Globus pallidus (tissue), 1 donor: ENCODE measurements at places on chromosomes 5 and 9.
A peak's percentile ranks its signal among the peaks of the same experiment; 100 is the strongest.

DNA sequence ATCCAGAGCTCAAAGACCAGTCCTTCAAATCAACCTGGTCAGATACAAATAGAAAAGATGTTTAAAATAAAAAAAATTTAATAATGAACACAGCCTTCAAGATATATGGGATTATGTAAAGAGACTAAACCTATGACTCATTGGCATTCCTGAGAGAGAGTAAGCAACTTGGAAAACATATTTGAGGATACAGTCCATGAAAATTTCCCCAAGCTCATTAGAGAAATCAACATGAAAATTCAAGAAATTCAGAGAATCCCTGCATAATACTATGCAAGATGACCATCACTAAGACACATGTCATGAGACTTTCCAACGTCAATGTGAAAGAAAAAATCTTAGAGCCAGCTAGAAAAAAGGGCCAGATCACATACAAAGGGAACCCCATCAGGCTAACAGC, 512.9 kb upstream of the PTGER4 start:
- no peak for DNase-seq

GRCh38 chr5:110940136-110940535, 131.4 kb upstream of the TSLP start:
- no peak for DNase-seq

- DNase-seq, result no peak
Measured at GRCh38 chr9:78029551-78030295, 1.9 kb downstream of the GNAQ start.

GRCh38 chr5:159105145-159106053, 5.7 kb upstream of the EBF1 start:
- DNase-seq, result no peak

DNA sequence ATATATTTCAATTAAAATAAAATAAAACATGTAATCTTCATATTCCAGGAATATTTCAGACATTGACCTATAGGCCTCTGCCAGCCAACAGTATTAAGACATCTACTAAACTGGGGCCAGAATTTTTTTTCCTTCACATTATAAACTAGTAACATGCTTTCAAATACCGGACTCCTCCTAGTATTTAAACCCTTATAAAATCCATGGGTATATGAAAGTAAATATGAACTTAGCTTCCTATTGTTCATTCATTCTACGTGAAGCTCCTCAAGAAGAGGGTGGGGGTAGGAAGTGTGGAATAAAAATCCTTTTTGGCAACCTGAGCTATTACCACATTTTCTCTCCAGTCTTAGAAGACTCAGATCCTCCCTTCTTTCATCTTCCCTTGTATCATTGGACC, 16.4 kb downstream of the SEMA5A start:
- DNase-seq, result no peak

DNA sequence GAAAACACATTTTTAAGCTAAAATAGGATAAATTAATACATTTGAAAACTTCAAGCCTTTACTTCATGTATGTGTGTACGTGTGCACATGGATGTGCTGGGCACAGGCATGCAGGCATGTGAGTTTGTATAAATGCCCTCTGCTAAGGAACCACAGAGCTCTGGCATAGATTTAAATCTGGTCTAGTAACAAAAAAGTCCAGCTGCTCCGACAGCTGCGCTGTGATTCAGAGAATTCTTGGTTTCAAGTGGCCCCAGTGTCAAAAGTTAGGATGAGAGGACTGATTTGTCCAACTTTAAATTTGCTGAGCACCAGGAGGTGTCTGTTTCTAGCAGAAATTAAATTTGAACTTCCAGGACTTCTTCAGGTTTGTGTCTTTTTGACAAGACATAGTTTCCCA, 203.7 kb upstream of the TUT7 start:
- DNase-seq, result no peak

DNA sequence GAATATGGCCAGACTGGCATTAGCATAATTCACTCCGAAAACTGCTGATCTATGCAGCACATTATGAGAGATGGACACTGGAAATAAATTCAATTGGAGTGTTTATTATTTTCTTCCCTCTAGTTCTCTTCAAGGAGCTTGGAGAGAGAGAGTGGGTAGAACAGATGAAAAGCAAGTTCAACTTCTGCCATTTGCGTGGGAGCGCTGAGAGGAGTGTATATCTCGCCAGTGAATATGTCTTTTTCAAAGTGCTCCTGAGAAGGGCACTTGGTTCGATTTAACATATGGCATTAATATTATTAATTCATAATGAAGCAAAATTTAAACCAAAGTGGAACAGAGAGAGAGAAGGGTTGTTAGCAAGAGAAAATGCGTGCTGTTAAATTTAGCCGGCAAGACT, 214.4 kb downstream of the DAB2IP start:
- no peak for DNase-seq

- DNase-seq, result no peak
Measured at GRCh38 chr5:173778152-173778782, 109.9 kb upstream of the CPEB4 start.

- DNase-seq, result no peak
Measured at GRCh38 chr9:72880821-72881220, 72.0 kb downstream of the ALDH1A1 start.

DNA sequence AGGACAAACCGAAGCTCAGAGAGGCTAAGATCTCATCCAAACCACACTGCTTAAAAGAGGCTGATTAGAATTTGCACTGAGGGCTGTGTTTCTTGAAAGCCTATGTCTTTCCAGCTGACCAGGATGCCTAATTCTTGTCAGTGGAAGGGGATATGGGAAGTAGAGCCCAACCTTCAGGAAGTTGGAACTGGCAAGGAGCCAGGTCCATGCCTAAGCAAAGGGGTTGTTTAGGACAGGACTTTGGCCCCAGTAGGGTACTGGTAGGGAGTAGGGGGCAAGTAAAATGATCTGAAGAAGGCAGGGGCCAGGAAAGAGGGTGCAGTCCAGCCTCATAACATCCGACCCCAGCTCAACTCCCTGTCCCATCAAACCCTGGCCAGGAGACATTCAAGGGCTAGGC, 130.9 kb downstream of the GAS1 start:
- no peak for DNase-seq

- DNase-seq, result no peak
Measured at GRCh38 chr9:122216798-122217418, 11.8 kb downstream of the LHX6 start.

GRCh38 chr5:124790895-124791732, 44.7 kb upstream of the ZNF608 start:
- DNase-seq, result no peak

- DNase-seq, result peak; percentile 8
Measured at GRCh38 chr5:179906795-179907555, 722 bp downstream of the TBC1D9B start.

GRCh38 chr9:3857673-3858072, 331.9 kb upstream of the RFX3 start:
- no peak for DNase-seq

GRCh38 chr9:76399856-76400255, 5.6 kb upstream of the RFK start:
- DNase-seq, result no peak

GRCh38 chr9:91036826-91037510, 235.3 kb downstream of the SYK start:
- peak; percentile 78 for DNase-seq

DNA sequence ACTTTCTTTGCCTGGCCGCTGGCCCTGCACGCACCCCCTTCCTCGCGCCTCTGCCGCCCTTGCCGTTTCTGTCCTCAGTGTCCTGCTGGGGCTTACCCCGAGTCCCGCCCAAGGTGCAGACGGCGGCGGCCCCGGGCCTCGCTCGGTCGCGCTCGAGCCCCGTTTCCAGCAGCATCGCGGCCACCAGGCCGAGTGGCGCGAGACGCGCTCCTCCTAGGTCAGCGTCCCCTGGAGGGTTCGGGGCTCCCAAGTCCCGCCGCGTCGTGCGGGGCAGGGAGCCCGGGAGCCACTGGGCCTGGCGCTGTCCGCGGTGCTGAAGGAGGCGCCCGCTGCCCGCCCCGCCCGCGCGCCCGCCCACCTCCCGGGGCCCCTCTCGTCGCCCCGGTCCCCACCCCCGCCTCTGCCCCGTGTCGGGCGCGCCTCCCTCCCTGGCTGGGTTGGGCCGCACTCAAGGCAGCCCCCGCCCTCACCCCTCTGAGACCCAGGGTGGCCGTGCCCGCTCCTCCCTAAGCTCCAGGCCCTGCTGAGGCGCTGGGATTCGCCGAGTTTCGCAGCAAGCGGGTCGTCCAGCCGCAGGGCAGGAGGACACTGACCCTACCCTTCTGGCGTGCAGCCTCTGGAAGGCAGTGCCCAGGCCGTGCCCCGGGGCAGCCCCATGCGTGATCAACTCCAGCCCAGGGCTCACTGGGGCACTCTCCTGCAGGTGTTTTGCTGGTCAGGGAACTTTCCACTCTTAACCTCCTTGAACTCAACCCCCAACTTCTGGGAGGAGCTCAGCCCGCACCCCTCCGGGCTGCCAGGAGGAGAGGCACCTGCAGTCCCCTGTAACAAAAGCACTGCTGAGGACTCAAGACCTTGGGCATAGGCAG, at the start of gene LHX3:
Gene LHX3 (minus strand): TSS at position 291 of the 869 bp plus-strand sequence. CDS start 116 bp downstream, at position 175.
- DNase-seq, result no peak

- no peak for DNase-seq
Measured at GRCh38 chr9:135474915-135475314, 4.7 kb upstream of the PPP1R26 start.

DNA sequence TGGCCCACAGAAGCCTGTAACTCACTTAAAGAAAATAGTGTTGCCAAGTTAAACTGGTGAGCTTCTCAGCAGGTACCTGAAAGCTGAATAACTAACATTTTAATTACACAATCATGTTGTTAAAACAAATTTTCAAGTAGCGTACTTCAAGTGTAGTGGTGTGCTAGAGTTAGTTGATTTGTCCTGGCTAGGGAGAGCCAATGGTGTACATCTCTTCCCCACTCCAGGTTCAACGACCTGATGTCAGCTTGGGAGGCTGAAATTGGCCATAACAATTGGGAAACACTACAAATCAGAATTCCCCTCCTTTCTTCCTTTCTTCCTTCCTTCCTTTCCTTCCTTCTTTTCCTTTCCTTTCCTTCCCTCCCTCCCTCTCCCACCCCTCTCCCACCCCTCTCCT, 295.3 kb upstream of the SLC24A2 start:
- DNase-seq, result no peak

DNA sequence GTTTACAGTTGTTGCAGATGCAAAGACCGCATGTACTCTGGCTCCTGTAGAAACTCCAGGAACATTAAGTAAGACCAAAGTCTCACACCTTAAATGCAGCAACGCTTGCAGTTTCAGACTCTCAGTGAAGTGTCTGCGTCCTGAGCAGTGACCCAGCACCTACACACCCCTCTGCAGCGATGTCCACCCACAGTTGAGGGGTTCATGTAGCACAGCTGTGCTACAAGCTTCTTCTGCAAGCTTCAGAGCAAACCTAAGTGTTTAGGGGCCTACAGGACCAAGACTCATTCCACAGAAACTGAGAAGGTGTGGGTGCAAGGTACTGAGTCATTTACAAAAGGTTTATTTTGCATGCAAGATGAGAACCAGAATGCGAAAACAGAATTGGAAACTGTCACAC, 191.0 kb downstream of the IRX2 start:
- no peak for DNase-seq

GRCh38 chr9:137126786-137127185, 12.2 kb upstream of the GRIN1 start:
- no peak for DNase-seq

GRCh38 chr5:95668216-95668615, 14.6 kb downstream of the SPATA9 start:
- no peak for DNase-seq

DNA sequence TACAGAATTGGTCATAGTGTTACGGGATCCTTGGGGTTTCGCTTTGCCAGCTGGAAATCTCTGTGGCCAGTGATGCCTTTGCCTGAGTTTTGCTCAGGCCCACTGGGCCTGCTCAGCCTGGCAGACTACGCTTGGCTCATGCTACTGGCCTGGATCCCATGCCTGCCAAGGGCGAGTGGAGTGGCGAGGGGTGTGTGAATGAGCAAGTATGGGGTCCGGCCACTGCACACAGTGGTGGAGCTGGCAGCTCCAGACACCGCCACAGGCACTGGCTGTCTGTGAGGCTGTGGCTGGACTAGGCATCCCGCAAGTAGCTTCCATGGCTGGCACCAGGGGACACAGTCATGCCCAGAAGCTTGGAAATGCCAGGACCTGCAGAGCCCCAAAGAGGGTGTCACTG, 240.3 kb downstream of the ARRDC3 start:
- peak; percentile 25 for DNase-seq

GRCh38 chr5:160210606-160211005, 18.7 kb upstream of the FABP6 start:
- DNase-seq, result no peak

DNA sequence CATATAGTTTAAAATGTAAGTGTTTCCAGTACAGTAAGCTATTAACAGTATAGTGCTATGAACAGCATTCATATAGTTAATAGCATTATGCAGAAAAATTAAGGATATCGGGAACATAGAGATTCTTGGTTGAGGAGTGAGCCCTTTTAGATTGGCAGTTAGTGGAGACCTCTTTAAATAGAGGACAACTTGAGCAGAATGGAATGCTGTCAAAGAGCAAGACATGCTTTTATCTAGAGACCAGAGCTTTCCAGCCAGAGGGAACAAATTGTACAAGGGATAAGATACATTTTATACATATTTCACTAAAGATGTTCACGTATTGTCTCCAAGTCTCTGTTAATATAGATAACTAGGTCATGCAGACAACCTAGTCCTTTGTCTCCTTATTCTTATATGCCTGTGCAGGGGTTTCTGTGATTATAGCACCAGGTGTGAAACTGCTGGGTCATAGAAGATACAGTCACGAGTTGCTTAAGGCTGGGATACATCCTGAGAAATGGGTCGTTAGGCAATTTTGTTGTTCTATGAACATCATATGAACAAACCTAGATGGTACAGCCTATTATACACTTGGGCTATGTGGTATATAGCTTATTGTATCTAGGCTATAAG, 6.0 kb downstream of the IPO11 start:
- no peak for DNase-seq

- peak; percentile 42 for DNase-seq
Measured at GRCh38 chr5:149265597-149265996, 6.1 kb upstream of the AFAP1L1 start.

DNA sequence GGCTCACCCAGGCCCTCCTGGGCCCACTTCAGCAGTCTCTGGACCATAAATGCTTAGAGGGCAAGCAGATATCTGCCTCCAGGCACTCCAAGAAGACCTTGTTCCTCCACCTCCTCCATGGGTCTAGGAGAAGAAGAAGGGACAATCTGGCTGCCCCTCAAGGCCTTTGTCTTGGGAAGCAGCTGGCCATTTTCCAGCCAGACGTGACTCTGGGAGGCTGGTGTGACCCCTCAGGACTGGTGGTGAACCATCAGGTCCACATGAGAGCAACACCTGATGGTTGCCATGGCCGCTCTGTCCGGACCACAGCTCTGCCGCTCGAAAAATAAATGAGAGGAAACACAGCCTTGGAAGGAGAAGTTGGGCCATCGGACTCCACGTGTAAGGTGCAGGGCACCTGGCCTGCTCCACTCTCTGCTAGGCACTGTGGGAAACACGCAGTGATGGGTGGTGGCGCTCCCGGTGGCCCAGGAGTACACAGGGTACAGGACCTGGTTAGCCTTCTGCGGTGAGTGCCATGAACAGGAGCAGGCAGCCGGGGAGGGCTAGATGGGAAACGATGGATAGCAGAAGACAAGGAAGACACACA, 3.0 kb upstream of the COL5A1 start:
- DNase-seq, result no peak

- no peak for DNase-seq
Measured at GRCh38 chr9:117734523-117735314, 30.5 kb downstream of the TLR4 start.

- peak; percentile 52 for DNase-seq
Measured at GRCh38 chr9:8651846-8652215, 852.3 kb upstream of the DMAC1 start.
